ENCODE measurements at places on chromosomes 5 and 9.
A peak's percentile ranks its signal among the peaks of the same experiment; 100 is the strongest.

DNA sequence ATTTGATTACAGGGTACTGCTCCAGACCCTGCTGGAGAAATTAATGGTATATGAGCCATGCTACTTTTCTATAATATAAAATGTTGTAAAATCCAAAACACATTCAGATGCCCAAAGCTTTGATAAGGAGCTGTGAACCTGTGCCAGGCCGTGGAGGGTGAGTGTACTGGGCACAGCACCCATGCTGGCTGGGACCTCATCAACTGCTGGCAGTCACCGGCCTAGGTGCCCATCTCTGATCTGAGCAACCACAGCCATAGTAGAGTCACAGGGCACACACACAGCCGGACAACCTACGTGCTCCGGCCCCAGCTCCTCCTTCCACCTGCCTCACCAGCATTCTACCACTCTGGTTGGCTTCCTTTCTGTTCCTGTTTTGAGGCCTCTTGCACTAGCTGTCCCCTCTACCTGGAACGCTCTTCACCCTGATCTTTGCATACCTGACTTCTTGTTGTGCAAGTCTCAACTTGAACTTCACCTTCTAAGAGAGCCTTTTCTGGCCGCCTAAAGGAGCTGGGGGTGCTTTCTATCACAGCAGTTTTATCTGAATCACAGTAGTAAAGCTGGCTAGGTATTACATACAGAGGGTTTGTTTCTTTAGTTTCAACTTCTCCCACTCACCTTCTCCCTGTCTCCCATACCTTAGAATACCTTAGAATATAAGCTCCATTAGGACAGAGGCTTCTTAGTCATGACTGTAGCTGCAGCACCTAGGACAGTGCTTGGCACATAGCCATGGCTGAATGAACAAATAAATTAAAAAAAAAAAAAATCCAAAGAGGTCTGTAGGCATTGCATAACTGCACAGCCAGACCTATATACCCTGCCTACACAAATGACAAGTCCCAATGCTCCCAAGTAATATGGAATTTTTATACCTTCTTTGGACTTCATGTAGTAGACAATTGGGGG lies 51.7 kb downstream of the MED27 start:
- DNase-seq: no peak

DNA sequence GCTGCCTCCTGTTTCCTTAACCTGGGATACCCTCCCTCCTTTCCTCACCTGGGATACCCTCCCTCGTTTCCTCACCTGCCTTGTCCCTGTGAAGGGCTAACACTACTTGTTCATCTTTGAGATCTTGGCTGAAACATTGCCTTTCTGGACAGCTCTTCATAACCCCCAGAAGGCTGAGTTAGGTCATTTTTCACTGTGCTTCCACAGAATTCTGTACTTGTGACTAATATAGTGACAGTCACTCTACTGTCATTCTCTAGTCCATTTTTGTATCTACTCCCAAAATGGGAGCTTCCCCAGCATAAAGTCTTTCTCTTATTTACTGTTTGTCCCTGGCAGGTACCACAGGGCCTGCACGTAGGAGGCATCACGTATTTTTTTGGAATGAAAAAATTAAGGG lies 21.5 kb upstream of the DAB2 start:
- DNase-seq: no peak

DNA sequence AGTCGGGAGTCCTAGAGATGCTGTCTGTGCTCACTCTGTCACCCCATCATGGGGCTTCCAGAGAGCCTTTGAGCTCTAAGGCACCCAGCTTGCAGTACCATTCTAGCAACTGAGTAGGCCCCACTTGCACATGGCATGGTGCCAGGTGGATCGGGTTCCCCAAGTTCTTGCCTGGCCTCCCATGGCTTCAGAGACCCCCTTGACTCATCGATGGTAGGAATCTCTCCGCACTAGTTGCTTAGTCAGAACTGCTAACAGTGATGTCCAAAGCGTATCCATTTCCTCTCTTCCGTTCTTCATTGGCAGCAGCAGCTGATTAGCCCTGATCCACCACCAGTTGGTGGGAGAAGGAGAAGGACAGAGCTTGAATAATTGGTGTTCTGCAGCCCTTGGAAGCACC lies 70.3 kb upstream of the RARS1 start:
- no peak for DNase-seq

GRCh38 chr9:16679327-16679821 lies 191.1 kb downstream of the BNC2 start:
- no peak for DNase-seq

- no peak for DNase-seq
Observed at GRCh38 chr5:9545136-9545991, 511 bp downstream of the SEMA5A start.

DNA sequence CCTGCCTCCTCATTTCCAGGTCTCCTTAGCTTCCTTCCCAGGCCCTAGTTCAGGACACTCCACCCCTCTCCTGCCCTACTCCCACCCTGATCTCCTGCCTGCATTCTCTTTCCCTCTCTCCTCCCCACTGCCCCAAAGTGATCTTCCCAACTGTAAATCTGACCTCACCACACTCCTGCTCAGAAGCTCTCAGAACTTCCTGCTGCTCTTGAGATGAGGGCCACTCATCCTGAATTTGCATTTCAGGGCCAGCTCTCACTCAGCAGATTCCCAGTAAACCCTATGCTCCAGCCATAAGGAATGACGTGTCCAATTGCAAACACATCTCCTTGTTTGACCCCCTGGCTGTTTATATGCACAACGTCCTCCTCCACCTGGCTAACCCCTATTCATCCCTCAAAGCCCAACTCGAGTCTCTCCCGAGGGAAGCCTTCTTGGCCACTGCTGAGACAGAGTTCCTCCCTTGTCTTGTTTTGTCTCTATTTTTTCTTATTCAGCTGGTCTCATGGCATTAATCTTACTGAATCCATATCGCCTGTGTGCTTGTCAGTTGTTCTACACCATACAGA lies 95.0 kb downstream of the NSG2 start:
- no peak for DNase-seq

DNA sequence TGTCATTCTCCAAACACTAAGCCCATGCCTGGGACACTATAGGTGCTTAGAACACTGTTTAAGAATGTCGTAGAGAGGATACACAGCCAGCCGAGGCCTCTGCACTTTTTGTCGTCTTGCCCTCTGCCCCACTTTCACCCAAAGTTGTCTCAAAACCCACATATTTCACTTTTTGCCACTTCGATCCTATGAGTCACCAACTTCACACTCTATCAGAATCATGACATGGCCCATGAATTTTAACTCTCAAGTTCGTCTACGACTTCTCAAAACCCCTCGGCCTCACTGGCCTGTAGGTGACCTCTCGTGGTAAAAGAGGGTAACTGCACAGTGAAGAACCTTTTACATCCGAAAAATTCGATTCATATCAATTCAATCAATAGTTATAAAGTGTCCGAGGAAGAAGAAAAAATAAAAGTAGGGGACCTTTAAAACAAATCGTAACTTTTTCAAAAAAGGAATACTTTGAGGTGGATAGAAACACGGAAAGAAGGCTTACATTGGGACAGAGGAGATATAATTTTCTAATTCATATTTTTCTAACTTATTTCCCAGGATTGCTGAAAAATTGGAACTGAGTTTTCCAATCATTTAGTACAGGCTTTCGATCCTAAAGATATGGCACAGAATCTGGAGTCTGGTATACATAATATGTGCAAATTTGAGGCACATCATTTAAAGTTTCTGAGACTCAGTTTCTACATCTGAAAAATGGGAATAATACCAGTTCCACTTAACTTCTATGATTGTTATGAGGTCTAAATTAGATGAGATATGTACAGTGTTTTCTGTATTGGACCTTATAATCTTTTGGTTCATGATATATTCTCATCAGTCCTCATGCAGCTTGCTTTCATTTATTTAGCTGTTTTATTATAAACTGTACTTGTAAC lies 122.6 kb downstream of the APBA1 start:
- peak; percentile 9 for DNase-seq

DNA sequence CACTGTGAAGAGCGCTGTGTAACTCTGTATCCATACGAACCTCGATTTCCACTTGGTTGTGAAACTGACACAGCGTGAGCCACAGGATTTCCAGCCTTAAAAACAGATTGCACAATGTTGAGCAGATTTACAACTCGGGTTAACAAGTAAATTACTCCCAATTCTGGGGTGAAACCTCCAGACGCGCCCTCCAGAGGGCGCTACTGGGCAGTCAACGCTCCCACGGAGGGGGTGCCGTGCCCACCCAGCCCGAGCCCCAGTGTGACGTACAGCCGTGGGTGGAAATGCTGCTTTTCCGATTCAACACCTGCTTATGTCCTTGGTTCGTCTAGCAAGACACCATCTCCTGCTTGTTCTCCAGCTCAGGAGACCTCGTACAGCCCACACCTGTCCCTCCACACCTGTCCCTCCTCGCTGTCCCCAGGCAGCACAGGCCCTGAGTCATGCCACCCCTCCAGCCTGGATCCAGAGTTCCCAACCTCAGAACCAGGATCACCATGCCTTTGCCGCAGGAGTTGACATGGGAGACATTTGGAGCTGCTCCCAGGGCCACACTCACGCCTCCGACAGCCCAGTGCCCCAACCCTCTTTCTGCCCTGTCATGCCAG lies 34.4 kb upstream of the SLC6A3 start:
- DNase-seq: peak; percentile 31

GRCh38 chr5:143828710-143829109 lies 16.7 kb downstream of the HMHB1 start:
- DNase-seq: no peak
